ENCODE measurements at places on chromosomes 4 and X.

GRCh38 chr4:181939199-181939945 lies 303.8 kb upstream of the TENM3 start:
- DNase-seq: peak; percentile 75

DNA sequence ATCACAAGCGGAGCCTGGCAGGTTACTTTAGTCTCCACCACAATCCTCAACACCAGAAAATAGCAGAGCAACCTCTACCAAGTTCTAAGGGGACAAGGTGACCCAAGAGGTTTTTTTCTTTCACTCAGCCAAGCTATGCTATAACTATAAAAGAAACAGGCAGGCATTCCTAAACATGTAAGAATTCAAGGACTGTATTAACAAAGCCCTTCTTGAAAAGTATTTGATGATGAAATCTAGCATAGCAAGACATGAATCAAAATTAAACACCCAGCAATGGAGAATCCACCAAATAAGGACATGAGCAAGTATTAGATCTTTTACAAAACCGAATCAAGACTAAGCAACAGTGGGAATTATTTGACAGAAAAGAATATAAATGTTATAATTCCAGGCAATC lies 25.7 kb upstream of the C1QTNF7 start:
- DNase-seq: peak; percentile 87

GRCh38 chr4:94660614-94661013 lies 97.1 kb upstream of the BMPR1B start:
- DNase-seq: no peak

- DNase-seq: no peak
Observed at GRCh38 chr4:109014593-109015412, 251.9 kb upstream of the ETNPPL start.

- no peak for DNase-seq
Observed at GRCh38 chr4:174444390-174444789, 77.9 kb downstream of the HPGD start.

GRCh38 chr4:159541143-159541542 lies 438.3 kb downstream of the RAPGEF2 start:
- DNase-seq: no peak

DNA sequence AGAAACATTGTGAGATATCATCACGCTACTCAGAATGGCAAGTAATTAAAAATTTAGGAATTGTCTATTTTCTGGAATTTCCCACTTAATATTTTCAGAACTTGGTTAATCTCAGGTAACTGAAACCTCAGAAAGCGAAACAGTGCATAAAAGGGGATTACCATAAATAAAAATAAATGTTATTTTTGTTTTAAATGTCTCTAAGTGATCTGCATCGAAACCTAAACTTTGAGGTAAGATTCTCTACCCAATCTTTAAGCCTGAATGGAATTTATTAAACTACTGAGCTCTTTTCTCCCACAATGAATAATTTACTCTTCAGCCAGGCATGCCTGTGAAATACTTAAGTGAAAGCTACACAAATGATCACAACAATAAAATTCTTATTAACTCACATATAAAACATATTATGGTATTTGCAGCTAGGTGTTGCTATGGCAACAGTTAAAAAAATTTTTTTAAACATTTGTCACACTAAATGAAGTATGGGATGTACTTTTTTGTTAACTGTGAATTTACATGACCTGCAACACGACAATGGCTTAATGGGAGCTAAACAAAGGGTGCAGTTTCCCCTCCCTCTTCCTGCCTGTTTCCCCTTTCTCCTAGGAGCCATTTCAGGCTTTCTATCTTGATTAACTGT lies 220.2 kb upstream of the PRPS2 start:
- DNase-seq: no peak

DNA sequence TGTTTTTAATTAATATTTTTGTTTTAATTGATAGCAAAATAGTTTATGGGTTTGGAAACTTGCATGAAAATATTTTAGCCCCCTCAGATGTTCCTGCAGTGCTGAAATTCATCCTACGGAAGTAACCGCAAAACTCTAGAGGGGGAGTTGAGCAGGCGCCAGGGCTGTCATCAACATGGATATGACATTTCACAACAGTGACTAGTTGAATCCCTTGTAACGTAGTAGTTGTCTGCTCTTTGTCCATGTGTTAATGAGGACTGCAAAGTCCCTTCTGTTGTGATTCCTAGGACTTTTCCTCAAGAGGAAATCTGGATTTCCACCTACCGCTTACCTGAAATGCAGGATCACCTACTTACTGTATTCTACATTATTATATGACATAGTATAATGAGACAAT lies 40.4 kb downstream of the MAP7D3 start:
- no peak for DNase-seq

DNA sequence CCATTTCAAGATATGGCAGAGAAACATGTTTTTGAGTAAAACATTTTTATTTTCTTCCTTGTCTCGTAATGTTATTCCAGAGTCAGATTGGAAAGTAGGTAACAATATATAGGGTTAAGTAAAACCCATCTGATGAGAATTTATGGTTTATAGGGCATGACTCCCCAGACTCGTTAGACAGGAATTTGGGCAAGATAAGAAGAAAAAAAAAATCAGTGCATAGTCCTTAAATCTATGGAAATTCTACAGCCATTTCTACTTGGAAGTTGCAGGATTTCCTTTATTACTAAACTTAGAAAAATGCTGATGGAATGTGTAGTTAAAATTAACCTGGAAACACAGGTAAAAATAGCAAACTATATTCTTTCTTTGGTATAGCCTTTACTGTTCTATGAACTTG lies 366.1 kb upstream of the MAGEB16 start:
- DNase-seq: no peak

DNA sequence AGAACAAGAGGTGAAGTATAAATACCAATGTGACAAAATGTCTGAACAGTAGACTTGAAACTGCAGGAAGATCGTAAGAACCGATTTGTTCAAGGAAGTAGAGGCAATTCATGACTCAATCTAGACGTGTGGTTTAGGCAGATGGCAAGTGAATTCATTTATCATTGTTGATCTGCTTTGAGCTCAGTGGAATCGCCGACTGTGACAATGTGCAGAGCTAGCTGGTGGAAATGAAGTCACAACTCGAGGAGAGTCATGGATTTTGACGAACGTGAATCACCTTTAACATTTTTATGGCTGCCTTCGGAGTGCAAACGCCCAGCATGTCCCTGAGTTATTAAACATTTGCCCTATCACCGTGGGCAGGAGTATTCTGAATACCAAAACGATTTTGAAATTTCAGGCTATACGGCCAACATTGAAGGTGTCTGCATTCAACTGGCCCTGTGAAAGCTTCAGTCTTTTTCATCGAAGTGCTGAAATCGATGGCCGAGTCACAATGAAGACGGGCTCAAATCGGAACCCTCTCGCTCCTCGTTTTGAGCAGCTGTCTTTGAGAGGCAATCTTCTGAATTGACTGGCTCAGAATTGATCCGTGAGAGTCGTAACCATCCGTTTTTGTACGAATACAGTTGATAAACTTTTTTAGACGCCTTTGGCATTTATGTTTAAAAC lies 689 bp upstream of the OGT start:
- DNase-seq: peak; percentile 63

GRCh38 chrX:151724563-151725337 lies 8.9 kb downstream of the FATE1 start:
- DNase-seq: no peak

DNA sequence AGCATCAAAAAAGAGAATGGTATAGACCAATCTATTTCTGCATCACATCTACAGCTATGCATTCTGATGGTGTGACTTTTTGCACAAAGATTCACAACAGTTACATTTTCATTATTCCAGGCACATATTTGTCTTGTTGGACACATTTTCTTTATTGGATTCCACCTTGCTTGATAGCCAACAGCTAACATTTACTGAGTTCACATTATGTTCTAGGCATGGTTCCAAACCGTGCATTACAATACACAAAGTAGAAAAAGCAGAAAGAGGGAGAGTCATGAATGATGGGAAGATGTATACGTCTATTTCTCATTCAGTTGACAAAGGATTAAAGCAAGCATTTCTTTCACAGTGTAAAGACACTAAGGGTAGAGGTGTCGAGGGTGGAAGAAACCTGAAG lies 22.9 kb upstream of the CLGN start:
- no peak for DNase-seq

DNA sequence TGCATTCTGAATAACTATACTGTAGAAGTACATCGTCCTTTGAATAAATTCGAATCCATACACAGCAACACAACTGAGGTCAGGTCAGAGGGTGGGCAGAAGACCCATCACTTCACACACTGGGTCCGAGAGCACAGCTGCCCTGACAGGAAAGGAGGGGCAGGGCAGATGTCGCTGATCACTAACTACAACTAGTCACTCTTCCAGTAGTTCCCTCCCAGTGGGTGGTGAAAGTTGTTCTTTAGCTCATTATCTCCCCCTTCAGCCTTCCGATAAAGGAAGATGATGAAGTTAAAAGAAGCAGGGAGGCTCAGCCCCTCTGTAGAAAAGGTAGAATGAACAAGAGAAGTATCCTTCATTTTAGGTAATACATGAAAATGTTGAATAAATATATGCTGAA lies 278.9 kb downstream of the INPP4B start:
- no peak for DNase-seq

DNA sequence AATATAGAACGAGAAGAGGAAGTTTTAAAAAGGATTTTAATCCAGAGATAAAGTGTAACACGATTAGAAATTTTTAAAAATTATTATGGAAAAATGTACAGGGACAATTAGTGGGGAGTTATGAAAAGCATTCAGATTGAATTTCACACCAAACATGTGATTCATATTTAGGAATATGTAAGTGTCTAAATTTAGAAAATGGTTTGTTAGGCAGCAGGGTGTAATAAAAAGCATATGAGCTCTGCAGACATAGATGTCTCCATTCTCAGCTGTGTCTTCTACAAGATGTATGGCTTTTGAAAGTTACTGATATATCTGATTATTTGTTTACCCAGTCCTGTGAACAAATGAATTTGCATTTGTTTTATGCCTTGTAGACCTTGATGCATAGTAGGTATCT lies 638.9 kb upstream of the AGA start:
- DNase-seq: no peak

DNA sequence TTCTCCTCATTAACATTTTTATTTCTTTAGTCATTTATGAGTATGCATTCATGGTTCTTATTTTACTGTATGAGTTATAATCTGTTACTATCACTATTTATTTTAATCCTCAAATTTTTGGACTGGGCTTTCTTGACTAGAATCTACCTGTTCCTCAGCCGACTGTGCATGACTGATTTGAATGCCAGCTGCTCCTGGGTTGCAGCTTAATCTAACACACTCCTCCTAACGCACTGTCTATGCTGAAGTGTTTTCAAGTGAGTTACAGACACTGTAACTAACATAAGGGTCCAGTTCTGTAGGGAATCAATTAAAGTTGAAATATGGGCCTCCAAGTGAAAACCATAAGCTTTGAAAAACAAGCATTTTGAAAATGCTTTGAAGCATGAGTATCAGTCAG lies 137.4 kb upstream of the ARSJ start:
- DNase-seq: no peak

- DNase-seq: no peak
Observed at GRCh38 chr4:173500841-173501591, 29.0 kb downstream of the HAND2 start.

GRCh38 chr4:169103966-169104412 lies 93.9 kb upstream of the CBR4 start:
- no peak for DNase-seq

- peak; percentile 91 for DNase-seq
Observed at GRCh38 chrX:44400588-44400987, 57.1 kb upstream of the EFHC2 start.

GRCh38 chr4:10117359-10118047 lies 904 bp upstream of the WDR1 start:
- peak; percentile 36 for DNase-seq

- no peak for DNase-seq
Observed at GRCh38 chr4:15836362-15836761, 58.2 kb downstream of the CD38 start.

DNA sequence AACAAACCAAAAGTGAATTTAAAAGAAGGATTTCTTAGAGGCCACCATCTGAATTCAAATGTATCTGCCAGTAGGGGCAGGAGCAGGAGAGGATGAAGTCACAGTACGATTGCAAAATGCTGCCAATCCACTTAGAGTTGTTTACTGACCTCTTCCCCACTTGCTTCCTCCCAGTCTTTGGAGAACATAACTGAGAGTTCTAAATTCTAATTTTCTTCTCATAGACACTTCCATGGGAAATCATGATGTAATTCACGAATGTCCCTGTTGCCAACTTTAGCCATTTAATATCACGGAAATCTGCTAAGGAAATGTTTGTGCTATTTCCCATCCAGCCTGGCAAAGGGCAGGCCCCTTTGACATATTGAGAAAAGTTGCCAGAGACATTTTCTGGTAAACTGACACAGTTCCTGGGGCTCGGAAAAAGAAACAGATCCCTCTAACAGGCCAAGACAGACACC lies 33.6 kb upstream of the NOCT start:
- peak; percentile 93 for DNase-seq

DNA sequence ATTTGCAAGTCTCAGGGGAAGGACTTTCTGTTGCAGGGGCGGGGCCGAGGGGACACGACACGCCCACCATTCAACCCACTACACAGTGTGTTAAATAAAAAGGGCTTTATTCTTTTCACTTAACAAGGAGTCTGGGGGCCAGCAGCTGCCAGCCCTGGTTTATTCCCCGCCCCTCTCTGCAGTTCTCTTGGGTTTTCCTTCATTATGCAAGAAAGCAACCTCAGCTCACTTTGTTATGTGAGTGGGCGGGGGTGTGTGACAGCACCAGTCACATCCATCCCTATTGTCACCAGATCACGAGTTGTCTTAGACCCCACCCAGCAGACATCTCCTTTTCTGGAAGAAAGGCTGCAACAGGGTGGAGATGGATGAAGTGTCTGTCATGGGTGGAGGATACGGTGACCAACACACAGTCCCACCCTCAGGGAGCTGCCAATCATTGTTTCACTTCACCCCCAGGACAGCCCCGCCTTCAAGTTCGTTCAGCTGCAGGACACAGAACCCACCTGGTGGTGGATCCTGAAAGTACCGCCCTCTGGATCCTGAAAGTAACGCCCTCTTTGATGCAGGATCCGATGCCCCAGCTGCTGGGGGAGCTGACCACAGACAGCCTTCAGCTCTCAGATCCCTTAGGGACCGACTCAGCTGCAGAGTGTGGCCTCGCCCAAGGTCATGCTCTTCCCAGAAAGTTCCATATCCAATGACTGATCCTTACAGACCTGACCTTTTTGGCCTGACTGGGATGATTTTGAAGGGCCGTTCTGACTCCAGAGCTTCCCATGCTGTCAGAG lies 79.6 kb downstream of the SMIM20 start:
- no peak for DNase-seq

GRCh38 chr4:133130171-133130570 lies 18.9 kb upstream of the PCDH10 start:
- DNase-seq: peak; percentile 91

GRCh38 chrX:136214551-136214950 lies 36.6 kb downstream of the MAP7D3 start:
- peak; percentile 76 for DNase-seq

GRCh38 chr4:7828011-7828720 lies 111.5 kb downstream of the AFAP1 start:
- DNase-seq: peak; percentile 100
